NCI-H82 (cell line): ENCODE measurements at places on chromosomes 3 and 15.

- no peak for DNase-seq
These were observed 32.0 kb downstream of the ATG7 start for GRCh38 chr3:11304175-11304574.

DNA sequence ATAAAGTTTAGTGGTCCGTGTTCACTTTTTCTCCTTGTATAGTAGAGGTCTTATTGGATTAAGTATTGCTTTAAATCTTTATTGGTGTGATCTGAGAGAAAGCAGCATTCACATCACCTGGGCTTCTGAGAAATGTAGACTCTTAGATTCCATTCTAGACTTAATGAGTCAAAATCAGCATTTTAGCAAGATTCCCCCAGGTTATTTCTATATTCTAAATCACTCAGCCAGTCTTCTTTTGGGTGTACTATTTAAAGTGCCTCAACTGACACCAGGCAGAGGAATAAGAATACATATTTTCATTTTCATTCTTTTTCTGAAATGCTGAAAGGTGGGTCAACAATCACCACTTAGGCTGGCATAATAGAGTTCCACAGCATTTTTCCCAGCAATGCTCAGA is 481.7 kb downstream of the TUSC7 start:
- no peak for DNase-seq

DNA sequence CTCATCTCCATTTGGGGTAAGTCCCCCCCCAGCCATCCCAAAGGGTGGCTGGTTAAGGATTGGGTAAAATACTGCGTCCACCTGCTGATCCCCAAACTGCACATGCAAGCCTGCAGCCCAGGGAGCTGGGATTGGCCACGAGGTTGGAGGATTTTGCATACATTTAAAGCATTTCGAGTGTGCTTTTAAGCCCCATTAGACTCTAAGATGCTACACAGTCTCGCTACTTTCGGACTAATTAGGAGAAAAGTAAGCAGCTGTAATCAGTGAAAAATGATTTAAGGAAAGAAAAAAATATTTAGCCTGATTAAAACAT is 23.9 kb downstream of the SLC6A6 start:
- no peak for DNase-seq

- DNase-seq = no peak
These were observed 36.0 kb downstream of the PSTPIP1 start for GRCh38 chr15:77030928-77031375.
